Skin of body (tissue), 3 donors: ENCODE measurements at places on chromosomes 4 and X. TPM values are rescaled to one million over a fixed set of nuclear protein-coding genes. Genes with fewer than 3 reads are reported as not detected.

DNA sequence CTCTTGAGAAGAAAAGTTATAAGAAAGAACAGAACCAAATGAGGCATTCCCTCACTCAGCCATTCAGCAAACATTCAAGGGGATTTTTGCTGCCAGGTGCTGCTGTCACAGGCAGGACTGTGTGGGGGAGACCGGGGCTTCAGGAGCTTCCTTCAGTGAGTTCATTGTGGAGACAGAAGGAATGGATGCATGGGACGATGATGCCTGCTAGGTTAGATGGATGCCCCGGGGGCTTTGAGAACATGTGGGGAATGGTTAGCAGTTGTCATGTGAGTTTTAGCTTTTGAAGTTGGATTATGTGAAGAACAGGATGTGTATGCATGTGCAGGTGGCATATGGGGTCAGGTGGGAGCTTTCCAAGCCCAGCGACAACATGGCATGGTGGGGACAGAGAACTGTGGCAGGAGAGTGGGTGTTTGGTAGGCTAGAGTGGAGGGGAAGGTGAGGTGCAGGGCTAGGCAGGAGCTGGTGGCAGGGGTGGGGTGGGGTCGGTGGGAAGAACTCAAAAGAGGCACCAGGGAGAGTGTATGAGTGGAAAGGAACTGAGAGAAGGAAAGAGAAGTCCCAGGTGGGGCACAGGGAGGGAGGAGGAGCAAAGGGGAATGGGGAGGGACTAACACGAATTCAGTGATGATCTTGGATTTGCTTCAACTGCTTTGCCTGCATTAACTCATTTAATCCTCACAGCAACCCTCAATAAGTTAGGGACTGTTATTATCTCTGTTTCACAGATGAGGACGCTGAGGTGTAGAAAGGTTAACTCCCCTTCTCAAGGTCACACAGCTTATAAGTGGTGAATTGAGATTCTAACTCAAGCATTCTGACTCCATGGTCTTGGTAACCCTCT, 8.4 kb downstream of the DCUN1D4 start:
- DNase-seq, result no peak

ADGRA3 gene
- total RNA-seq, result 54.9 TPM

RTL9 gene
- total RNA-seq, result 0.39 TPM

GRCh38 chr4:53906606-53907190, 157.7 kb downstream of the CHIC2 start:
- peak; percentile 48 for DNase-seq

- peak; percentile 91 for DNase-seq
Observed at GRCh38 chrX:55451990-55452832, at the start of gene MAGEH1. Gene MAGEH1, plus strand, starts transcription at chrX:55452127. Its CDS starts 248 bp downstream, at chrX:55452375.

NPY1R gene
- 5.6 TPM for total RNA-seq

GRCh38 chr4:176238157-176238610, 30.8 kb downstream of the ASB5 start:
- peak; percentile 21 for DNase-seq

DNA sequence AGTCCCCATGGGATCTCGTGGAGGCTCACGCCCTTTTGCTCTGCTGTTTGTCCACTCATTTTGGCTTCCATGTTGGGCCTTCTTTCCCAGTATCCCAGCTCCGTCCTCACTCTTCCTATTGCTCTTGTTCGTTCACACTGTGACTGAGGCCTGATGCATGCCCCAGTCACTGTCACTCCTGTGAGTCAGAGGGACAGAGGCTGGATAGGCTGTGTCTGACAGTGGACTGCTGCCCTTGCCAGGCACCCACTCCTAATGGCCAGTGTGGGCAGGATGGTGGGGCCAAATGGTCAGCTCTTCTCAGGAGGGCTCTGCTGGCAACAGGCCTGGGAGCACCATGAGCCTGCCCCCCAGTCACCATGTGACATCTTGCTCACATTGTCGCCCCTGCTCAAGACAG, 40.0 kb downstream of the HADH start:
- no peak for DNase-seq

MAGEA4 gene
- not detected for total RNA-seq

DNA sequence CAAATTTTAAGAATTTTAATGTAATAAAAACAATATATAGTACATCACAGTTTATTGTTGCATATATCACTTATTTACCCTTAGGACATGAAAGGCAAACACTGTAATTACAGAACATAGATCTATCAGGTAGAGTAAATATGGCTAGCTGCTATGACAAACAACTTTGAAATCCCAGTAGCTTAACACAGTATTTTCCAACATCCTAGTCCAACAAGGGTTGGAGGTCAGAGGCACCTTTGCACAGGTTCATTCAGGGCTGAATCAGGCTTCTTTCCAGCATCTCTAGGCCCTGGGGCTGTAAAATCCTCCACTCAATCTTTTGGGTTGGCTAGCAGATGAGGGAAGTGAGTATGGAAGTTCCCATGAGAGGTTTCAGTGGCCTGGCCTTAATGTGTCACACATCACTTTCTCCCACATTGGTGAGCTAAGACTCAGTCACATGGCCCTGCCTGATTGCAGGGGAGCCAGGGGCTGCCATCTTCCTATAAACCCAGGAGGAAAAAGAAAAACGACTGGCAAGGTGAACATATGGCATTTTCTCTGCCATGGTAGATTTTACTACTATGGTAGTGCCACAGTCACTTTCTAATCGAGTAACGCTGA, 32.9 kb downstream of the HERC6 start:
- no peak for DNase-seq

DNA sequence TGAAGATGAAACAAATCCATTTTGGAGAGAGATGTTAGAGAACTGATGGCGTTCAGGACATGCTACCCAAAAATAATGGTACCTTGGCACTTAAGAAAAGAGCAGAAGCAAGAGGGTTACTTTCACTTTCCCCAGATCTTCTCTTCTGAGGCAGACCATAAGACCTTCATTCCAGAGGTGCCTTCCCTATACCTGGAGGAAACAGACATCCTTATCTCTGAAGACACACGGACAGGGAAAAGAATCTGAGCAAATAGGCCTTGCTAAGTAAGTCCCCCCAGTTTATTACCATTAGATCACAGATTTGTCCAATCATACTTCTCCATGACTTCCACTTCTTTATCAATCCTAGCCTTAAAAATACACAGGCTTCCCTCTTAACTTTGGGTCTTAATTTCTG, 2.0 kb upstream of the FGF2 start:
- no peak for DNase-seq

GRCh38 chrX:126718440-126718839, 101.1 kb upstream of the PRR32 start:
- DNase-seq, result no peak

DNA sequence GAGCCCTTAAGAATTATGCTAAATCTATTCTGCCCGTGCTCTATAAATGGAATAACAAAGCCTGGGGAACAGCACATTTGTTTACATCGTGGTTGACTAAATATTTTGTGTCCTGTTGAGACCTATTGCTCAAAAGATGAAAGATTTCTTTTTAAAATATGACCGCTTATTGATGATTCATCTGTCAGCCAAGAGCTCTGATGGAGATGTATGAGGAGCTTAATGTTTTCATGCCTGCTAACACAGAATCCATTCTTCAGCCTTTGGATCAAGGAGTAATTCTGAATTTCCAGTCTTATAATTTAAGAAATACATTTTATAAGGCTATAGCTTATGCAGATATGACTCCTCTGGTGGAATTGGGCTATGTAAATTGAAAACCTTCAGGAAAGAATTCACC, 271.3 kb upstream of the FAT4 start:
- no peak for DNase-seq

VCX3B gene
- not detected for total RNA-seq

- DNase-seq, result no peak
Observed at GRCh38 chr4:114193624-114194399, 214.4 kb upstream of the ARSJ start.

DNA sequence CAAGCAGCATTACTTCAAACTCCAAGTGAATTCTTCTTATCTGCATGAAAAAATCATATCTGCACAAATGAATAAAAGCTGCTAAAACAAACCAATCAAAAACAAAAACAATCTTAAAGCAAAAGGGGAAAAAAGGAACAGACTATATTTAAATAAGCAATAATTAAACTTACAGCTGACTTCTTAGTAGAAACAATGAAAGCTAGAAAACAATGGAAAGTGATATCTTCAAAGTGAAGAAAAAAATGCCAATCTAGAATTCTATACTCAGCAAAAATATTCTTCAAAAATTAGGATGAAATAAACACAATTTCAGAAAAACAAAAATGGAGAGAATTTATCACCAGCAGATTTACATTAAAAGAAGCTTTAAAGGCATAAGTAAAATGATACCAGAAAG, 20.0 kb downstream of the STBD1 start:
- no peak for DNase-seq
